ENCODE measurements at places on chromosomes 12 and 14.

- peak; percentile 66 for DNase-seq
These were observed 309.3 kb downstream of the ITPR2 start for GRCh38 chr12:26523708-26524150.

DNA sequence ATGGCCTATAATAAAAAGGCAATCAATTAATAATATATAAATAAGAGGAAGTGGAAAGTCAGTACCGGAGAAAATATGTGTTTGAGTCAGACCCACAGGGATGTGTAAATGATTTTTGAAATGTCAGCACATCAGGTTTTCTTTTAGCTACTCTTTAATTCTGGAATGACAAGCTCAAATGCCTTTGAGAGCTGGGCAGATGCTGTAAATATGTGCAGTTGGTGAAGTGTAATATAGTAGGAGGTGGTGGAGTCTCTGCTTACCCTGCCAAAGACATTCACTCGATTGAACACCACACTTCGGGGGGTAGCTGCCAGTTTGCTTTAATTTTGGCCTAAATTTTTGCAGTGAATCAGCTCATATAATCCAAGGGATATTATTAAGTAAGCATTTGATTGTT, 93.0 kb downstream of the PLEKHA5 start:
- DNase-seq = peak; percentile 35

GRCh38 chr12:130873106-130873795, 1.4 kb downstream of the RAN start:
- no peak for DNase-seq

- no peak for DNase-seq
These were observed 91.7 kb downstream of the ZFP36L1 start for GRCh38 chr14:68701001-68701741.

GRCh38 chr14:98008381-98009113, 1211.4 kb downstream of the VRK1 start:
- DNase-seq = no peak

DNA sequence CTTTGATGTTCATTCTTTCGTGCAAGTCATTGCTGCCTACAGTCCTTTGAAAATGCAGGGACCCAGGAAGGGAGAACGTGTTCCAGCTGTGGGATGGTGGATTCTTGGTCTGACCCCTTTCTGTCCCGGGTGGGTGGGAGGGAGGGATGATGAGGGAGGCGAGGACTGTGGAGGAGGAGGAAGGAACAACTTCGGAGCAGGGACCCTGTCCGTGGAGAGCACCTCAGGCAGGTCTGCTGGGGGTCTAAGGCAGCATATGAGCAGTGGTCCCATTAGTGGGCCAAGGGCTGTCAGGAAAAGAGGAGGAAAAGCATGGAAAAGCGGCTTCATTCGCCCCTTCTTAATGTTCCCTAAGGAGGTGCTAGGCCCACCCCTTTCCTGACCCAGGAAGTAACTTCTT, 36.0 kb downstream of the CACNA2D4 start:
- DNase-seq = no peak

DNA sequence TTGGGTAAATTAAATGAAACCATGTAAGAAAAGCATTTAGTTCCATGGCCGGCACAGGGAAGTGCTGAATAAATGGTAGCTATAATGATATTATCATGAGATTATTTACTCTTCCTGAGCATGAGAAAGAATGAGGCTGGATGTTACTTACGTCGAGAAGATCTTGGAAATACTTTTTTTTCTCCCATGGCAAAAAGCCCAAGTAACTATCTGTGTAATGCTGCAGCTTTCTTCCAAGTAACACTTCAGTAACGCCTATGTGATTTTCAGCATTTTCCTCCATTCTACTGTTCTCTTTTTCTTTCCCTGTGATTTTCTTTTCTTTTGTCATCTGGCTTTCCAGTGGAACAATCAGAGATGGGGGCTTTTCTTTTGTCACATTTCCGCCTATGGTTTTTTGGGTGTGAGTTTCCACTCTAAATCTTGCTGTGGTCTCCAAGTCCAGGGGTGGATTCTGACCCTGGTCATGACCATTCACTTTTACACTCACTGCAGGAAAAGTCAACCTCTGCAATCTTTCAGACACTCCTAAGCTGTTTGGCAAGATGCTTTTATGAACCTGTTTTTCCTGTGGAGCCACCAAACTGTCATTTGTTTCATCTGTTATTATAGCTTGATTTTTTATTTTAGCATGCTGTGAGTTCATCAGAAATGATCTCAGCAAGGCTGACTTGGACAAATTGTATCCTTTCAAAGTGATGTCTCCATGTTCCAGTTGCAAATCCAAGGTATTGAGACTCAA, 25.0 kb upstream of the SYCP3 start:
- DNase-seq = no peak

GRCh38 chr14:31752867-31753661, 191.9 kb downstream of the NUBPL start:
- no peak for DNase-seq

DNA sequence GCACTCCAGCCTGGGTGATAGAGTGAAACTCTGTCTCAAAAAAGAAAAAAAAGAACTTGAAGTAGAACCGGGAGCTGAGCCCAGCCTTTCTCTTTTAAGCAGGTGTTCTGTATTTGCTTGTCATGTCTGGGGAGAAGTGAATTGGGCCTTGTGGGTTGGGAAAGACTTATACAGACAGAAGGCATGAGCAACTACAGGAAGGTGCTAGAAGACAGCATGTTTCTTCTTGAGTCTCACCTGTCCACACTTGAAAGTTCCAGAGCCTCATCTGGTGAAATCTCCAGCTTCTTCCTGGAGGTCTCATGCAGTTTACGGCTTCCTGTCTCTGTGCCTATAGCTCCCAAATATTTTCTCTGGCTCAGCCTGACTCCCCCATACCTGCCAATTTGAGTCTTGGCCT, 2.5 kb downstream of the PGAM5 start:
- DNase-seq = no peak

- no peak for DNase-seq
These were observed 267.1 kb upstream of the RGS6 start for GRCh38 chr14:71665157-71665556.

DNA sequence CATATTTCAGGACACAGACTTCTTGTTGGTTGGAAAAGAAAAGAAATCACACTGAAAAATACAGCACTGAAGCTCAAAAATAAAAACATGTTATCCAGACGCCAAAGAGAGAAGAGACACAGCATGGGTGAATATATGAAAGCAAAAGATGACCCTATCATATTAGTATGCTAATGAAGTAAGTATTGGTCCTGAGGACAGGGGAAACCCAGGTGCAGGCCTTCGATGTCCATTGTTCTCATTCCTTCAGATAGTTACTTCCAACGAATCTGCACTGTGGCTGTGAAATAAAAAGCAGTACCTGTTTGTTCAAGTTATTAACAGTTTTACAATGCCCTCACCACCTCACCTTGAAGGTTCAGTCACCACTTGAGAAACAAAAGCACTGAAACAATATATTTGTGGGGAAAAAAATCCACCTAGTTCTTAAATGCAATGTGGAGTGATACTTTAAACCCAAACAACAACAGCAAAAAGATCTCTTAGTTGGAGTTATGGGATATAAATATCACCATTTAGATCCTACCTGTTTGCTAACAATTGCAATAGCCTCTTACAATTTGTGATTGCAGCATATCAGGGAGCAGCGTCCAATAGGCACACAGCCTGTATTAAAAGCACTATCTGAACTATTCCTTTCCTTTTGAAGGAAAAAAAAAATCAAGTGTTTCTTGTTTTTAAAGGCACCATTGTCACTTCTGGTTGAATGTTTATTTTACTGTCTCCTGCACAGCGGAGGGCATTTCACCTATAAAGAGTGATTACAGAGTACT, 188.1 kb downstream of the BCAT1 start:
- peak; percentile 2 for DNase-seq

DNA sequence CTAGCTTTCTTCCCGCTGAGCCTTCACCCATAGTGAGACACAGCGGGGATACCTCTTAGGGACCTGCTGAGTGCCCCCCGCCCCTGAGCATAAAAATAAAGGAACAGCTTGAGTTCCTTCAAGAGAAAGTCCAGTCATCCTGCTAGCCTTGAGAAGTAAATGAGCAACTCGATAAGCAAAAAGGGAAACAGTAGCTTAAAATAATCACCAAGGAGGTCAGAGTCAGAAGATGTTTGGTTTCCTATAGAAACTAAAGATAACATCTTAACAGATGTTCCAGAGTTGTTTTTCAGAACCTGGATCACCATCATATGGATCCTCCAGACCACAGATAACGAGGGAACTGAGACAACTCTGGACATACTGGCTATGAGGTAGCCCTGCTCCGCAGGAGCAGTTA, 94.0 kb downstream of the BCAT1 start:
- DNase-seq = no peak

DNA sequence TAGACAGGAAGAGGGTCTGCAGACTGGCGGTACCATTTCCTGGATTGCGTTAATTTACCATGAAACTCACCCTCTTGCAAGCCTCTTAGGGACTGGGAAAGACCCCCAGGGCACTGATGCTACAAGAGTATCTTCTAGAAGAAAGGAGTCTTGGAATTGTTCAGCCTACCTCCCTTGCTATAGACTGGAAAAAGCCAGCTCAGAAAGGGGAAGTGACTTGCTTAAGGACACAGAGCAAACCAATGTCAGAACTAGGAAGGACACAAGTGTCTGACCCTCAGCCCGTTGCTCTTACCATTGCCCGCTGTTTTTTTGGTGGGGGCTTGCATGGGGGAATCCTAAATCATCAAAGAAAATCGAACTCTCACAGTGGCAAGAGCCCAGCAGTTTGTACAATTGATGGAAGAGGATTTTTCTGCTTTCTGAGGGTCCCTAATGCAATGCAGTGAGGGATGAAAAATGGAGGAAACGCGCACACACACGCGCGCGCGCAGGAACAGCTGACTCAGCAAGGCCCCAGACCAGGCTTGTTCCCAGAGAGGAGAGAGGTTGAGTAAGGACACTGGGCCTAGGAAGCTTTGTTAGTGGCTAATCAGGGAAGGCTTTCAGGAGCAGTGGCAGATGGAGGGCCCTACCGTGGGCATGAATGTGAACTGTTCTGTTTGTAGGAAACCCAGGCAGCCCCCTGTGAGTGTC, 50.9 kb downstream of the RIN3 start:
- DNase-seq = no peak

- DNase-seq = no peak
These were observed 271.4 kb downstream of the RPS29 start for GRCh38 chr14:49314737-49315136.

GRCh38 chr12:124015494-124016461, 42.8 kb downstream of the ZNF664 start:
- DNase-seq = no peak

GRCh38 chr12:128180166-128180565, 86.8 kb upstream of the TMEM132C start:
- no peak for DNase-seq

- DNase-seq = no peak
These were observed 111.5 kb downstream of the SRGAP1 start for GRCh38 chr12:63955831-63956666.

DNA sequence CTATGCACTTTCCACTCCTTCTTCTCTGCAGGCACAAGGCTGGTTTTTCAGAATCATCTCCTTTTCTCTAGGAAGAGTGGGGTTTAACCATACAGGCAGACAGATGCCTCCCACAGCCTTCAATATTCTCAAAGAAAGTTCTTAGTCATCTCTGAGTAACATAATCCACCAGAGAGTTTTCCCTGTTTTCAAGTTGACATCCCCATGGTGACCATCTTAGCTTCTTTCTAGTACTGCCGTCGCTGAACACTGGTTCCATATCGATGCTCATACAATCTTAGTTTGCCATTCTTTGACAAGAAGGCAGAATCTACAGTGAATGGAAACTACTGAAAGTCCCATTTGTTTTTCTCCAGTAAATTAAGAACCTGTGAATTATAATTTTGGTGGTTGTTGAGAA, 28.6 kb downstream of the TPH2 start:
- no peak for DNase-seq

GRCh38 chr14:90730206-90730766, 85.9 kb downstream of the TTC7B start:
- no peak for DNase-seq

DNA sequence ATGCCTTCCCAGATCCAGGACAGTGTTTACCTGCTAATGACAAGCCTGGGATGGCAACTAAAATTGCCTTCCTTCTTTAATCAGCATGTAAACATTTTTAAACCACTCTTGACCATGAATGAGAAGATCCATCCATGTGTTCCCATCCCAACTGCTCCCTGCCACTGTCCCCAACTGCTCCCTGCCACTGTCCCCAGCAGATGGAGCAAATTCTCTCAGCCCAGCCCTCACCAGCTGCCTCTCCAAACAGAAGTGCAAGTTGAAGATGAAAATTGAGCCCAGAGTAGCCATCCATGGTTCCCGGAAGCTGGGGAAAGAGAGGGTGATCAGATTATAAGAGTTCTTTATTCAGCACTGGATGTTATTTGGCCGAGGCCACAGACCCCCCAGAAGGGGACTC, 133.1 kb downstream of the SLC15A4 start:
- DNase-seq = no peak

- no peak for DNase-seq
These were observed 53.9 kb downstream of the DAD1 start for GRCh38 chr14:22535126-22535525.

GRCh38 chr12:64915242-64915641, 90.8 kb downstream of the TBC1D30 start:
- no peak for DNase-seq

DNA sequence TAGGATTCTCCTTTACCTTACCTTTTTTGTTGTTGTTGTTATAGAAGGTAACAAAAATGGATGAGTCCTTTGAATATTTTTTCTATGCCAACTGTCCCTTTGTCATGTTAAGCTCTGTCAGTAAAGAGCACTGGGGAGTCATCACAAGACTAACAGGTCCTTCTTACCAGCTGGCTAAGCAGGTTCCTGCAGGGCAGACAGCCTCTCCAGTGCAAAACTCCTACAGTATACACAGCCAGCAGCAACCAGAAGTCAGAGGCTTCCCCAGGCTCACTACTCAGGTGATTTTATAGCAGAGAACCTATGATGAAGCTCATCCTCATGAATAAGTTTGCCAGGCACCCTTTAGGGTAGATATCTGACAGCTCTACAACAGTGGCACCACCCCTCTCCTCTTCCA, 271.1 kb downstream of the RERGL start:
- DNase-seq = no peak

DNA sequence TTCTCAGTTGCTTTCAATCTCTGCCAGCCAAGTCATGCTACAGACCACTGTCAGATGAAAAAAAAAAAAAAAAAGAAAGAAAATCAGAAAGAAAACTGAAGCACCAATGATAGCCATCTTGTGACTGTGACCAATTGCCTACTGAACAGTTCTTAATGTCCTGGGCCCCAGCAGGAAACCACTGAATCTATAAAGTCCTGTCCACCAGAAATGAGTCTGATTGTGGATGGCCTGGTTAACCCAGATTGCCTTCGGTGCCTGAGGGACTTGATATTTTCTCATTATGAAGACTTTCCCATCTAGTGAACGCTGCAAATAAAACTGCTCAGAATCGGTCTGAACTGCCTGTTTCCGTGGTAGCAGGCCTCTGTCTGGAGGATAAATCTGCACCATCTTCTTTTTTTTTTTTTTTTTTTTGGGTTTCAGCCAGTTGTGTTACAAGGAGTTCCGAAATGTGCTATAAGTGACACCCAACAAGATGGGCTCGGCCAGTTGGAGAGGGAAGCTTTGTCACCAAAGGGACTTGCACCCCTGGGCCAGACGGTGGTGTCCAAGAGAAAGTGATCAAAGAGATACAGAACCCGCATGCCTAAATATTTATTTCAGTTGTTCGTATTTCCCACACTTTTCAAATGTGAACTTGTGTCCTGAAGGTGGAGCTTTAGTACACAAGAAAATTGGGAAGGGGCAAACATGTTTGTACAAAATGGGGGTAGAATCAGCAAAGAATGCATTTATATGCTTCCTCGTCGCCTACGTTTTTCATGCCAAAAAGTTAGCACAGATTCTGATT, 3.0 kb upstream of the PLXNC1 start:
- peak; percentile 31 for DNase-seq
